ENCODE measurements at places on chromosomes 6 and 20. TPM values are rescaled to one million over a fixed set of nuclear protein-coding genes. Genes with fewer than 3 reads are reported as not detected.
A peak's percentile ranks its signal among the peaks of the same experiment; 100 is the strongest.

DNA sequence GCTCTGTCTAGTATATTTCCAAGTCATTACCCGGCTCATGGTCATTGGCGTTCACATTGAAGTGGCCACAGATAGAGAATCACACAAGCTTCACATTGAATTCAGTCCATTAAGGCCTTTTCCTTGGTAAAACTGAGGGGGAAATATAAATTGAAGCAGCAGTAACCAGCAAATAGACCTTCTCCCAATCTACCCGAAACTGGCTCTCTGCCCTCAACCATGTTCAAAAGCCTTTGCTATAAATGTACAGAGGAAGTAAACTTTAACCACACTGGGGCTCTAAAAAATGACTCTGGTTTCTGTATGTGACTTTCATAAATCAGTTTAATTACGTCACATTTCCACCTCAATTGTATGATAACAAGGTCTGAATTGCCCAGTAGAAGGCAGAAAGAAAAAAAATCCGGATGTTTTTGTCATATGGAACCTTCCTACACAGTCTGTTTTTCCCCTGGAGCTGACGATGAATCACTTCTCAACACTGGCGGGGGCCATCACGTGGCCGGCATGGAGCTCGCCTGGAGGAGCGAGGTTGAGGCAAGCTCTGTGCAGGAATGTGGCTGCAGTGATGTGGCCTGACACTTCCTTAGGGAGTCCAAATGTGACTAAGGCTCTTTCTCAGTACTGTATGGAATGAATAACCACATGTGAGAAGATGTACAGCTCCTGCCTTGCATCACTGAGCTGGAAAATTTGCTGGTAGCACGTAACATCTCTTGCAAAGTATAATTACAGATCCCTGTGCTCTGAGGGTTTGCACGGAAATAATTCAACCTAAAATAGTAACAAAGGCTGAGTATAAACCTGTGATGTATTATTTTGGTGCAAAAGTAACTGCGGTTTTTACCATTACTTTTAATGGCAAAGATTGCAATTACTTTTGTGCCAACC lies 58.6 kb upstream of the SNX9 start:
- peak; percentile 98 for DNase-seq
- H3K4me1 ChIP-seq, result peaks cover 58% of the 10 kb centered on the region
- H3K27me3 ChIP-seq, result no peaks in the 10 kb centered on the region
- peaks cover 8% of the 10 kb centered on the region for H3K36me3 ChIP-seq
- peak overlapping the region; percentile 53 for H3K4me3 ChIP-seq
- peak overlapping the region; percentile 92 for H3K27ac ChIP-seq

DNA sequence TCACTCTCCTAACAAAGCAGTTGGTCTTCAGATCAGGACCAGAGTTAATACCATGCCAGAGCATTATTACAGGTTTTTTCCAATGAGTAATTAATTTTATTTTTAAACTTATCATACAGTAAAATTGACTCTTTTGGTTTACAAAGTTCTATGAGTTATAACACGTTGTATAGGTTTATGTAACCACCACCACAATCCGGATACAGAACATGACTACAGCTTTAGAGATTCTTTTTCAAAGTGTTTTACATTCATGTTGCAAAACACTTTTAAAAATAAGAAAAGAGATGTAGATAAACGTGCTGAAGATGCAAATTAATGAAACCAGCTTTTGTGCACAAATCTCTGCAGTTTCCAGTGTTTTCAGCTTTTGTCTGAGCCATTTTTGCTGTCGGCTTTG lies 1.5 kb upstream of the TPBG start:
- H3K4me3 ChIP-seq, result no peak overlapping the region
- H3K27ac ChIP-seq, result no peak overlapping the region
- no peaks in the 10 kb centered on the region for H3K27me3 ChIP-seq
- peaks cover 29% of the 10 kb centered on the region for H3K4me1 ChIP-seq

- peaks cover 10% of the 10 kb centered on the region for H3K4me1 ChIP-seq
- no peaks in the 10 kb centered on the region for H3K27me3 ChIP-seq
- DNase-seq, result no peak
- no peaks in the 10 kb centered on the region for H3K36me3 ChIP-seq
- no peak overlapping the region for H3K27ac ChIP-seq
Observed at GRCh38 chr6:22041797-22042480, 254.9 kb downstream of the PRL start.

GRCh38 chr6:169530752-169531123 lies 171.1 kb downstream of the WDR27 start:
- H3K4me3 ChIP-seq, result no peak overlapping the region
- DNase-seq, result no peak
- H3K36me3 ChIP-seq, result peaks cover 6% of the 10 kb centered on the region
- H3K27ac ChIP-seq, result no peak overlapping the region

DNA sequence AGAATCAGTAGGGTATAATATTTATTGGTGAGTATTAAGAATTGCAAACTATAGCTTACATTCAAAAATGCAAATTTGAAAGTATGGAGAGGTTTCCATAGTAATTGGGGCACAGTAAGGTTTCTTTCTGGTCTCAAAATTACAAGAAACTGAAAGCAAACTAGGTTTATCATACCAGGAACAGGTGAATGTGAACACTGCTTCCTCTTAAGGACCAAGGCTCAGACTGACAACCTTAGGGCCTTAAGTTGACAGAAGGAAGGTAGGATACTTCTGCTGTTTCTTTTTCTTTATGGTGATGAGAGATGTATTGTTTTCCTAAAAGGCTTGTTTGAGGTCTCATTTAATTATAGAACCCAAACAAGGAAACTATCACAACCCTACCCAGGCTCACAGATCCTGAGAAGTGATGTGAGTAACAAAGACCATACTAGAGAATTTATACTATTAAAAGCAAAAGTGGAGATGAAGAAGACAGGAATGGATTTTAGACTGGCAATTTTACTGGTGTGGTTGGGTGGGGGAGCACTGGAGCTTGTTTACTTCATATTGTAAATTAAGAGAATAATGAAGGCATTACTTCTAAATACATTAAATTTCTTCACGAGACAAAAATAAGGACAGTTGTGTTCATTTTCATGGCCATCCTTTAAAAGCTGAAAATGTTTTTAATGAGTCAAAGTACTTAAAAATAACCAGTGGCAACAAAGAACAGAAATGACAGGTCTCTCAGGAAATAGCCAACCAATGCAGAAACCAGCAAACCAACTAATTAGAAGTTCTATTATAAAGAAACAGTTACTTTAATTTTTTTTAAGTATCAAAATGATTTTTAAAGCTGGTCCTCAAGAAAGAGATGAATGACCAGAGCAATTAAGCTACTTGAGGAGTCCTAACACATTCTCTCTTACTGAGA lies 21.3 kb downstream of the STAU1 start:
- peak overlapping the region; percentile 57 for H3K27ac ChIP-seq
- H3K4me3 ChIP-seq, result no peak overlapping the region
- peaks cover 11% of the 10 kb centered on the region for H3K4me1 ChIP-seq
- no peak for DNase-seq
- H3K36me3 ChIP-seq, result peaks cover 40% of the 10 kb centered on the region

GRCh38 chr6:121382467-121383121 lies 48.3 kb upstream of the TBC1D32 start:
- H3K4me1 ChIP-seq, result no peaks in the 10 kb centered on the region
- peak; percentile 16 for DNase-seq
- no peak overlapping the region for H3K27ac ChIP-seq
- no peaks in the 10 kb centered on the region for H3K27me3 ChIP-seq
- no peaks in the 10 kb centered on the region for H3K36me3 ChIP-seq

- H3K36me3 ChIP-seq, result no peaks in the 10 kb centered on the region
- H3K4me1 ChIP-seq, result peaks cover 12% of the 10 kb centered on the region
- no peak overlapping the region for H3K4me3 ChIP-seq
- DNase-seq, result peak; percentile 62
- H3K27ac ChIP-seq, result no peak overlapping the region
- peaks cover 60% of the 10 kb centered on the region for H3K27me3 ChIP-seq
Observed at GRCh38 chr20:48791666-48792071, 36.1 kb downstream of the PREX1 start.

DNA sequence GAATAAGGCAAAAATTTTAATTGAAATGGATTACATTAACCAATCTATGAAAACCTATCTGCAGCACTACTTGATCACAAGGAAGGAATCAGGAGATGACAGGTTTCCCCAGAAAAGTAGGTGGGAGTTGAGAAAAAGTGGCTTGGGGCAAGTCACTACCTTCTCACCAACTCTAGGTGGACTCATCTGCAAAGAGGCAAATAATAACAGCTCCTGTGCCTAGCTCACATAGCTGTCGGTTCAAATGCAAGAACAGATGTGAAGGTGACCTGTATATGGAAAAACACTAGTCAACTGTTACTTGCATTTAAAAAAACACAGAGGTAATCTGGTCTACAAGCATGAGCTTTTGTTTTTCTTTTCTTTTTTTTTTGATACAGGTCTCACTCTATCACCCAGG lies 67.2 kb downstream of the POPDC3 start:
- no peak for DNase-seq
- H3K27ac ChIP-seq, result no peak overlapping the region
- no peaks in the 10 kb centered on the region for H3K27me3 ChIP-seq

SCP2D1 gene
- total RNA-seq, result not detected

WFDC10B gene
- total RNA-seq, result not detected

DEFB124 gene
- not detected for total RNA-seq

- DNase-seq, result peak; percentile 84
- H3K27ac ChIP-seq, result no peak overlapping the region
- H3K4me1 ChIP-seq, result no peaks in the 10 kb centered on the region
- no peak overlapping the region for H3K4me3 ChIP-seq
Observed at GRCh38 chr6:131914967-131915751, 36.0 kb downstream of the CCN2 start.

SEC63 gene
- total RNA-seq, result 204 TPM

DNA sequence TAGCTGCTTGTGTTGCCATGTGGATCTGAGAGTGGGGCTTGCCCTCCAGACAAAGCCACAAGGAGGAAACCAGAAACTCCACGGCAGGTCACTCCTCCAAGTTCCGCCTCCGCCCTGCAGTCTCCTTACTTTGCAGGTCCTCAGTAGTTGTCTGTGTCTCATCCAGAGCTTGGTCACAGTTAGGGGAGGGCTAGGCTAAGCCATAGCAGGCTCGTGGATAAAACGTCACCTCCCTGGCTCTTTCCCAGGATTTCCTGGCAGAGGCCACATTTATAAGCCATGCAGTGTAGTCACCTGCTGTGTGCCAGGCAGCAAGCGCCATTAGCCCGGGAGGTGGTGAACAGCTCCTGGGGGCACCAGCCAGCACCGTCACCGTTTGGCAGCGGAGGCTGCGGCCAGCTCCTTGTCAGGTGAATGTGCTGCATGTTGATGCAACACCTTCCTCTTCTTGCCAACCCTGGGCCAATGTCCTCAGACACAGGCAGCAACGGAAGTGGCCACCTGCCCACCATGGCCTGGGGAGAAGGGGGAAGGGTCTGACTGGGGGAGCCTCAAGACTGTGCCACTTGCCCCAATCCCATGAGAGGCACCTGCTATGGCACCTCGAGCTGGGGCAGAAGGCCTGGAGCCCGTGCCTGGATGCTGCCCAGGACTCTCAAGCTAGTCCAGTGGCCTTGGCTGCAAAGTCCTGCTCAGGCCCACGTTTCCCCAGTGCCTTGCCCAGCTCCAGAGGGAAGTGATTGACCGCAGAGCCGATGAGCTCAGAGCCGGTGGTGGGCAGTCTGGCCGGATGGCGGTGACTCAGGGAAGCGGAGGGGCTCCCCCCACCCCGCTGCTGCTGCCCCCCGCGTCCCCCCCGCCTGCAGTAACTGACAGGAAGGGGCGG lies 39.0 kb upstream of the SLCO4A1 start:
- H3K27me3 ChIP-seq, result no peaks in the 10 kb centered on the region
- H3K4me3 ChIP-seq, result peak overlapping the region; percentile 56
- peak; percentile 93 for DNase-seq
- peak overlapping the region; percentile 13 for H3K27ac ChIP-seq

- no peak overlapping the region for H3K4me3 ChIP-seq
- no peak for DNase-seq
- no peak overlapping the region for H3K27ac ChIP-seq
Observed at GRCh38 chr6:84560436-84561390, 203.7 kb downstream of the TBX18 start.

- peaks cover 39% of the 10 kb centered on the region for H3K27me3 ChIP-seq
- H3K36me3 ChIP-seq, result no peaks in the 10 kb centered on the region
- H3K27ac ChIP-seq, result no peak overlapping the region
- H3K4me3 ChIP-seq, result no peak overlapping the region
- no peaks in the 10 kb centered on the region for H3K4me1 ChIP-seq
- no peak for DNase-seq
Observed at GRCh38 chr6:89581689-89582088, 56.9 kb downstream of the LYRM2 start.

LY6G5B gene
- total RNA-seq, result 16.0 TPM

DNA sequence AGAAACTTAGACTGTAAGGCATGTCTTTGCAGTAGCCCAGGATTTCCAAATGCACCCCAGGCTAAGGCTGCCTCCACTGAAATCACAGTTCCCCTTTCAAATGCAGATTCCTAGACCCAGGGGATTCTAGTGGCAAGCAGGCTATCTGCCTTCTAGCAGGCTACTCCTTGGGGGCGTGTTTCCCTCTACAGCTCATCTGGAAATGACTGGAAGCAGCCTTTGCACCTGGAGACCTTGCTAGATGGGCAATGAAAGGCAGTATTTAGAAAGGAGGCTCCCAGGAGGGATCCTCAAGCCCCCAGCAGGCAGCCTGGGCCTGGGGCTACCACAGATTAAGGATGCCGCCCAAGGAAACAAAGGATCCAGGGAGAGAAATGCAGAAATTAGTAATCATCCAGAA lies 26.0 kb upstream of the SYNDIG1 start:
- no peak for DNase-seq
- no peaks in the 10 kb centered on the region for H3K4me1 ChIP-seq
- H3K36me3 ChIP-seq, result no peaks in the 10 kb centered on the region
- H3K4me3 ChIP-seq, result no peak overlapping the region
- no peak overlapping the region for H3K27ac ChIP-seq

RING1 gene
- 48.3 TPM for total RNA-seq

GRCh38 chr6:110581679-110582078 lies 105.3 kb upstream of the SLC22A16 start:
- H3K27ac ChIP-seq, result no peak overlapping the region
- H3K27me3 ChIP-seq, result no peaks in the 10 kb centered on the region
- no peak for DNase-seq

DNA sequence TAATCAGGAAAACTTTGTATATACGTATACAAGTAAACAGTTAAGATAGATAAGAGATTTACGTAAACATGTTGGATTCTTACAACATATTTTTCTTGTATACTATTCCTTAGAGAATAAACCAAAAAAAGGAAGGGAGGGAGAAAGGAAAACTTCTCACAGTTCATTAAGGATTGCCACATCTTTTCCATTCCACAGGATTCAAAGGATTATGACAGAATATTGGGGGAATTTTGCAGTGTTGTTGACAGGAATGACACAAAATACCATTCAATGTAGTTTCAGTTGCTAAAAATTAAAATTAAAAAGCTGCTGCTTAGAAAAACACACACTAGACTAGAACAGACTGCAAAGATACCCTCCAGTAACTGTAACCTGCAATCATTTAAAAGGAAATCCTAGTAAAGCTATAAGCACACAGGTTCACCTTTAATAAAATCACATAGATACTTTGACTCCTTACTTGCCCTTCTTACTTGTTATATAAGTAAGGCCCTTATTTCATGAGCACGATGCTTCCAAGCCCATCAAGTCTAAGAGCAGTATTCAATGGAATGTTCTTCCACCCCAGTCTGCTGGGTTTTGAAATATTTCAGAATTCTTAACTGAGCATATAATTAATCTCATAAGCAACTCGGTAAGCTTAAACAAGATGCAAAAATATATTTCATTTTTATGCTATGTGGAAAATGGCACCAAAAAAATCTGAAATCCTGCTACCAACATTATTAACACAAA lies 107.8 kb downstream of the SMLR1 start:
- no peak overlapping the region for H3K4me3 ChIP-seq
- DNase-seq, result peak; percentile 6
- no peak overlapping the region for H3K27ac ChIP-seq
- no peaks in the 10 kb centered on the region for H3K4me1 ChIP-seq
- H3K36me3 ChIP-seq, result no peaks in the 10 kb centered on the region

SLC35D3 gene
- not detected for total RNA-seq

BPIFB1 gene
- total RNA-seq, result not detected
